ENCODE measurements at places on chromosomes 6 and 20.

DNA sequence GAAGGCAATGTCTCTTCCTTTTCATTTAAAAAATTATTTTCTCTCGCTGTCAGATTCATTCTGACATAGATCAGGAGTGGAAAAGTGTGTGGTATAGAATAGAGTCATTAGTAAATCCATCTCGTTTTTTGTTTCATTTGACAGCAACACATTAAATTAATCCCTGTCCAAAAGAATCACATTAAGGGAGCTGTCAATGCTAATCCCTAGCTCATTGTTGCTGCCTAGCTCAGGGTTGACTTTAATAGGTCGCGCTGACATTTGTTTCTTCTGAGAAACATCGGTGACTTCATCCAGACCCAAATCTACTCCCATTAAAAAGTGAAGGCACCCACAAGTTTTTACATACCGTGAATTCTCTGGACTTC is 25.4 kb upstream of the MAP3K7 start:
- DNase-seq: no peak

- no peak for DNase-seq
Observed at GRCh38 chr6:146901940-146902816, 302.0 kb upstream of the STXBP5 start.

- DNase-seq: no peak
Observed at GRCh38 chr6:165922309-165922794, 245.3 kb downstream of the TBXT start.

DNA sequence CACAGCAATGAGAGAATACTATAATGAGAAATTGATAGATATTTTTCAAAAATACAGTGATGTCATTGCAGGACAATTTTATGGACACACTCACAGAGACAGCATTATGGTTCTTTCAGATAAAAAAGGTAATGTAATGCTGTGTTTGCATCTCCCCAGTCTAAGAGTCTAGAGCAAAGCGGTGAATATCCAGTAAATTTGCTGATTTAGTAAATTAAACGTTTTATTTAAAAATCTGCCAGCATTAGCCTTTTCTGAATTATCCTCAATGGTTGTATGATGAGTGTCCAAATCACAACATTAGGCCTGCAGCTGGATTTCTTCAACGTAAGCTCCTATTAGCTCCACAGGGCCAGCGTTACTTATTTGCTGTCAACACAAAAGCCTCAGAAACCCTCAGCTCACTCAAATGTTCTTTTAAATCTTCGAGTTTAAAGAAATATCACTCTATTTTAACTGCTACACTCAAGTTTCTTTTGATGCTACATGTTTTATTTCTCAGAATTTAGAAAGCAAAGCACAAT is 16.0 kb downstream of the SMPDL3A start:
- no peak for DNase-seq

DNA sequence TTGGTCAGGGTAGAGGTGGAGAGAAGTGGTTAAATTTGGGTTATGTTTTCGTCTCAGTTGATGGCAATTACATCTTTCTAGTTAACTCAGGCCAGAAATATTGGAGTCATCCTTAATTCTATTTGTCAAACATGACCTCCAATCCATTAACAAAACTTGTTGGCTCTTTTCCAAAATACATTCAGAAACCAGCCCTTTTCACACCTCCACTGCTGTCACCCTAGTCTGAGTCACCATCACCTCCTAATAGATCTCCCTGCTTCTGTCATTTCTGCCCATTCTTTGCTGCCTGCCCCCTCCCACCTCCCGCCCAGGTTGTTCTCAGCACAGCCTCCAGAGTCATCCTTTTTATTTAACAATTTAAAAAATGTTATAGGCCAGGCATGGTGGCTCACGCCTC is 3.0 kb upstream of the ABCF1 start:
- no peak for DNase-seq

DNA sequence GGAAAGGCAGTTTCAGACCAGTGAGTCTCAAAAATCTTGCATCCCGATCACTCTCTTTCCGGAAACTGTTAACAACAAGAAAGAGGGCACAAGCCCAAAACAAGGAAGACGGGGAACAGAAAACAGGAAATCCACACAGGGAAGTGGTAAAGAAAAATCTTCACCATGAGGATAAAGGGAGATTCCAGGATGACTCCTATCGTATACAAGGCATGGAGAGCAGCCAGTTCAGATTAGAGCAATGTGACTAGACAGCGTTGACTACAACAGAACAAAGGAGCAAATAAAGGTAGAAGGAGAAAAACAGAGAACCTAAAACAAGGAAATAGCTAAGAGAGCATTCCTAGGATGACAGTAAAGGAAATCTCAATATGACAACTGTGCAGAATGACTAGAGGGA is 26.5 kb downstream of the VNN1 start:
- DNase-seq: no peak

- no peak for DNase-seq
Observed at GRCh38 chr6:140436023-140436811, 1061.8 kb upstream of the CITED2 start.

GRCh38 chr6:149925253-149925973 is 2.5 kb upstream of the RAET1G start:
- DNase-seq: no peak

DNA sequence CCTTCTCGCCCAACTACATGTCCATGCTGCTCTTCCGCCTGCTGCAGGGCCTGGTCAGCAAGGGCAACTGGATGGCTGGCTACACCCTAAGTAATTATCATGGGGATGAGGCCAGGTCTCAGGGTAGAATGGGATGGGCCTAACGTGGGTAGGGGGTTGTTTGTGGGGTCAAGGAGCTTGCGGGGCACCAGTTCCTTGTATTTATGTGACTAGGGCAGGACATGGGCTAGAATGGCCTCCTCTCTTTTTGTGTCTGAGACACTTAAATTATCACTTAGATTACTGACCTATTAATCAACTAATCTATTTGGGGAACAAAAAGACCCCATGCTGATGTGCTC is 10.7 kb downstream of the SLC22A1 start:
- no peak for DNase-seq

GRCh38 chr6:120918137-120918536 is 416.1 kb downstream of the TBC1D32 start:
- no peak for DNase-seq

DNA sequence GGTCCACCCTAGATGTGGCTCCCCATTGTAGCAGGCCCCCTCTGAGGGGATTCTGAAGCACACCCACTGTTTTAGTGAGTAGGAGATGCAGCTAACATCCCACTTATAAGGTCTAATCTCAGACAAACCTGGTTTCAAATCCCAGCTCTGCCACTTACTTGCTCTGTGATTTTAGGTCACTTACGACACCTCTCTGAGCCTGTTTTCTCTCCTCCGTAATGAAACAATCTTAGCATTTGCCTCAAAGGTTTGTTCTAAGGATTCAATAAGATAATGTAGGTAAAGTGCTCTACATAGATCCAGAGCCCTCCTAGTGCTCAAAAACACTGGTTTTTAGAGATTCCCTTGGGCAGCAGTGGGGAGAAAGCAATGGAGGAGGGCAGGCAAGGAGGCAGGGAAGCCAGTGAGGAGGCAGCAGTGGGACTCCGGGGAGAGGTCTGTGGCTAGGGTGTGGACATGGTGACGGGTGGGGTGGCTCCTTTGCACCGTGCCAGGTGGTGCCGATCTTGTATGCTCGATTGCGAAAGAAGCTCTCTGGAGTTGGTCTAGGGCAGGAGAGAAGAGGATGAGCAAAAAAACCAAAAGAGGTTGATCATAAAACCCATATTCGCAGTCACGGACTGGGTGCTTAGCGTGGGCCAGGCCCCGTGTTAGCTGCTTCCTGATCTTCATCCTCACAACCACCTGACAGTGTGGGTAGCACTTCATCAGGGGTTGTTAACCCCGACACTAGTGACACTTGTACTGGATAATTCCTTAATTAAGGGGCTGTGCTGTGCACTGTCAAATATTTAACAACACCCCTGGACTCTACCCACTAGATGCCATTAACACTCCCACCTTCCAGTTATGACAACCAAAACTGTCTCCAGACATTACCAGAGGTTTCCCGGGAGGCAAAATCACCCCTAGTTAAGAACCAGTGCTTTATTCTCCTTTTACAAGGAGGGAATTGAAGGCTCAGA is 16.8 kb upstream of the PTGIS start:
- no peak for DNase-seq

DNA sequence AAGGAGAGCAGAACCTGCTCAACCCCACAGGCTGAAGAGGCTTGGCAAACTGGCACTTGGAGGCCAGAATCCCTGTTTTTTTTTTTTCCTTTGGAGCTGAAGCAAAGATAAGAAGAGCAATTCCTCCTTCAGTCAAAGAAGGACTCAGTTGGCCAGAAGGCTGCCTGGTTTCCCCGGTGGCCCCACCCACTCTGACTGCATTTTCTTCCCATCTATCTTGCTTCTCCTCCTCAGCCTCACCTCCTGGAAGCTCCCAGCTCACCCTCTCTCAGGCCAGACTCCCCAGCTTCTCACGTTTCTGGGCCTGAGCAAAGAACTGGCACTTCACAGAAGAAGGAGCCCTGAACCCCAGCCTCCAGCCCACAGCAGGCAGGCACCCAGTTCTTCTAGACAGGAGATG is 2.4 kb downstream of the LRFN2 start:
- no peak for DNase-seq

DNA sequence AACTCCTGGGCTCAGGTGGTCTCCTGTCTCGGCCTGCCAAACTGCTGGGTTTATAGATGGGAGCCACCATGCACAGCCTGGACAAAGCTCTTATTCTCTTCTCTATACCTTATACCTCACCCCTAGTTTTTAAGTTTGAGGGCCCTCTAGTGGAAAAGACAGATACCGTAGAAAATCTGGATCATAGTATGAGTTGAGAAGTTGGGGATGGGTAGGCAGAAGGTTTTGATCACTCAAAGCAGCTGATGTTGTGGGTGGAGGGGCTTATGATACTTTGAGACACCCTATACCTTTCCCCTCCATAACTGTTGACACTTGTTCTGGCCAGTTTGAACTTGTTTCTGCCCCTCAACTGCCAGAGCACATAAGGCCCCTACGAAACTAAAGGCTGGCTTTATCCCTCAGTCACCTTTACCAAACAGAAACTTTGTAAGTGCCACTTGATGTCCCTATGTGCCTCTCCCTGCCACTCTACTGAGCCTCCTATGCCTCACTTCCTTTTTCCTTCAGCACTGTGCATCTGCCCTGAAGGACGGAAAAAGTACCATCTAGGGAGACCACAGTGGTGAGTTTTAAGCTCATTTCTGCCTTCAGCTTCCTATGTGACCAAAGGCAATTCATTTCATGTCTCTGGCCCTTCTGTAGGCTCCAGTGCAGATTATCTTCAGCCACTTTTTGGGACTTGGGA is 28.6 kb downstream of the RALY start:
- no peak for DNase-seq

DNA sequence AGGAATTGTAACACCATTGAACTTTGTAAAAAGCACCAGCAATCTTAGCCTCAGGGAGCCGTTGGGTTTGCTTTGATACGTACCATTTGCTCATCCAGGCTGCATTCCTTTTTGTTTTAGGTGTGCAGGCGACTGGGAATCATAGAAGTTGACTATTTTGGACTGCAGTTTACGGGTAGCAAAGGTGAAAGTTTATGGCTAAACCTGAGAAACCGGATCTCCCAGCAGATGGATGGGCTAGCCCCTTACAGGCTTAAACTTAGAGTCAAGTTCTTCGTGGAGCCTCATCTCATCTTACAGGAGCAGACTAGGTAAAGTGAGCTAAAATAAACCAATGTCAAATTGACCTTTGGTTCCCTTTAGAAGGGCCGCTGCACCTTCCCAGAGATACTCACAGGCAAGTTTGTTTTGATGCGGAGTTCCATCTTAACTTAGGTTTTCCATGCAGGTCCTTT is 1.6 kb downstream of the MYLIP start:
- no peak for DNase-seq

DNA sequence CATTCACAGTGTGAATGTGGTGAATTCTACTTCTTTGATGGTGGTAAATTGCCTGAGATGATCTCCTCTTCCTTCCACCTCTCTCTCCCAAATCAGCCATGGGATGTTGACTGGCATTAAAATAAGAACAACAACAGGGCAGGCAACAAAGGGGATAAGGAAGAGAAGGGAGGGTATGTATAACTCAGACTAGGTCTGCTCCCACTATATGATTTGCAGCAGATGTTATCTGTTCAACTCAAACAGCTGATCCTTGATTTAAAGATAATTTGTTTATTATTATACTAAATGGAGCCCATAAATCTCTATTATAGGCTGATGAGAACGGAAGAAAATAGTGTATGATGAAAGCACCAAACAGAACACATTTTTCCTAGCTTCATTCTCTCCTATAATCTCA is 262.0 kb downstream of the BTBD3 start:
- DNase-seq: no peak

- no peak for DNase-seq
Observed at GRCh38 chr6:118781897-118782296, 112.1 kb upstream of the ASF1A start.

GRCh38 chr6:33613795-33614168 is 7.3 kb upstream of the ITPR3 start:
- no peak for DNase-seq

- DNase-seq: no peak
Observed at GRCh38 chr20:5024103-5024502, 22.8 kb upstream of the SLC23A2 start.

DNA sequence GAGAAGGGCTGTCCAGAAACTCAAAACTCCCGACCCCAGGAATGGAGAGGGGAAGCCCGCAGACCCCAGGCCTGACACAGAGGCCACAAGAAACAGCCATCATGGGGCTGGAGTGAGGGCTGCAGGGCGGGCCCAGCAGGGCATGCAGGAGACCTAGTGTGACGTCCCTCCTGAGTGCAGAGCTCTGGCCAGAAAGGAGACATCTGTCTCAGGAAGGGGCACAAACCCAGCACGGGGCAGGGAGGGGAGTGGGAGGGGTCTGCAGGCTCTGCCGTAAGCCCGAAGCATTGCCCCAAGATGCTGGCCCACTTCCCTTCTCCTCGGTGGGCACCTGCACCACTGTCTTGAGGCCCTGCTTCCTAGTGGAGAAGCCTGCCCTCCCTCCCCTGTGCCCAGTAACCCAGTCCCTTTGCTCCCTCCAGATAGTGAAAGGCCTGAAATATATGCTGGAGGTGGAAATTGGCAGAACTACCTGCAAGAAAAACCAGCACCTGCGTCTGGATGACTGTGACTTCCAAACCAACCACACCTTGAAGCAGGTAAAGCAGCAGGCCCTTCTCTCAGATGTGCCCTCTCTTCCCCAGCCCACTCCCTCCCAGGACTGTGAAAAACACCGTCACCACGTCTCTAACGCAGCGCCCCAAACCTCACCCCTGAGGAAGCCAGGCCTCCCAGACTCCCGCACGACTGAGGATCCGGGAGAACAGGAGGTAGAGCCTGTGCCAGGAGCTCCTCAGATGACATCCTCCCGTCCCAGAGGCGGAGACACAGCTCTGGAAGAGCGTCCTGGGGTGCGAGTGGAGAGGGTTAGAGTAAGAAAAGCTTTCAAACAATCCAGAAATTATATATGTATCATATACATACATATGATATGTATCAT is 9.7 kb downstream of the CST7 start:
- DNase-seq: no peak

Data from NCI-H1092 (cell line).